ENCODE measurements at places on chromosomes 3 and 15. TPM values are rescaled to one million over a fixed set of nuclear protein-coding genes. Genes with fewer than 3 reads are reported as not detected.

DNA sequence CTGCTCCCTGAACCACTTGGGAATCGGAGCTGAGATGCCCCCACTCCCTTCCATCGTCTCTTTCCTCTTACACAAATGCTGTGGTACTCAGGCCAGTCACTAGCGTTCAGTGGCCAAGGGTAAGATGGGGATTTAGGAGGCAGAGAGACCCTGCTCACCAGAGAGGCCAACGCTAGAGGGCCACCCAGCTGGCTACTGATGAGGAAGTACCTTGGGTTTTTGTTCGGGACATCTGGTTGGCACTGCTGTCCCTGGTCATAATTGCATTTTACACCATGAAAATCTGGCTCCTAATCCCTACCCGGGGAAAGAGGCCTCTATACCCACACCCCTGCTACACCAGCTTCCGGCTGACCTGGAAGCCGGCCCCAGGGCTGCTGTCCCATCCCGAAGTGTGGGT, 7.7 kb downstream of the MAP6D1 start:
- peaks cover 17% of the 10 kb centered on the region for H3K4me1 ChIP-seq
- no peak overlapping the region for H3K27ac ChIP-seq
- H3K27me3 ChIP-seq, result no peaks in the 10 kb centered on the region
- DNase-seq, result no peak
- H3K36me3 ChIP-seq, result peaks cover 6% of the 10 kb centered on the region
- no peak overlapping the region for H3K4me3 ChIP-seq

DNA sequence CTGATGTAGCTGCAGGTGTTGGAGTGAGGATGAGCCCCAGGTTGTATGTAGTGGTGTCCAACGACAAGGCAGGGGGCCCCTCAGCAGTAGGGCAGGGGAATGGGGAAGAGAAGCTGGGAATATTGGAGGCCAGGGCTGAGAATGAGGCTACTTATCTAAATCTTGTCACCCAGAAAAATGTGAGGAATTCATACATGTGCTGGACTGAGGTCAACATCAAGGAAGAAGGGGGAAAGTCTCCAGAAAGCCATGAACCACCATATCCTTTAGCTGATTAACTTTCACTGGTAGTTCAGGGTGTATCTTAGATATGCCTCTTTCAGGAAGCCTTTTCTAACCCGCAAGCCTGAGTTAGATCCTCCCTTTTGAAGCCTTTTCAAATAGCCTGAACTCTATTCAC, 22.6 kb upstream of the FSTL1 start:
- H3K4me3 ChIP-seq, result no peak overlapping the region
- no peak overlapping the region for H3K27ac ChIP-seq
- no peaks in the 10 kb centered on the region for H3K36me3 ChIP-seq

Gene HRG
- total RNA-seq, result not detected

DNA sequence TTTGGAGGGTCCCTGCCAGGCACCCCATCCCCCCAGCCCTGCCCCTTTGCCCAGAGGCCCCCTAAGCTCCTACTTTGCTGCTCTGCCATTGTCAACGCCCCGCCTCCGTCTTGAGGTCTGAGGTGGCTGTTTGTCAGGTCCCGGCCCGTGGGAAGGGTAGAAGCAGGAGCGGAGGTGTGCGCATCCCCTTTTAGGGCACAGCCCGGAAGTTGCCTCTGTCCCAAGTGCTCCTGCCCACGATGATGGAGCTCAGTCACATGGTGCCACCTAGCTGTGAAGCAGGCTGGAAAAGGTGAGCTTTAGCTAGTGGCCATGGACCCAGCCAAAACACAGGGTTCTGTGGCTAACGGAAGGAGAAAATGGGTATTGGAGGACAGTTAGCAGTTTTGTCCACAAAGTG, 28.5 kb upstream of the LCTL start:
- peaks cover 15% of the 10 kb centered on the region for H3K4me1 ChIP-seq
- H3K27ac ChIP-seq, result no peak overlapping the region
- peaks cover 3% of the 10 kb centered on the region for H3K27me3 ChIP-seq
- H3K4me3 ChIP-seq, result no peak overlapping the region
- no peak for DNase-seq

Gene EXD1
- not detected for total RNA-seq

DNA sequence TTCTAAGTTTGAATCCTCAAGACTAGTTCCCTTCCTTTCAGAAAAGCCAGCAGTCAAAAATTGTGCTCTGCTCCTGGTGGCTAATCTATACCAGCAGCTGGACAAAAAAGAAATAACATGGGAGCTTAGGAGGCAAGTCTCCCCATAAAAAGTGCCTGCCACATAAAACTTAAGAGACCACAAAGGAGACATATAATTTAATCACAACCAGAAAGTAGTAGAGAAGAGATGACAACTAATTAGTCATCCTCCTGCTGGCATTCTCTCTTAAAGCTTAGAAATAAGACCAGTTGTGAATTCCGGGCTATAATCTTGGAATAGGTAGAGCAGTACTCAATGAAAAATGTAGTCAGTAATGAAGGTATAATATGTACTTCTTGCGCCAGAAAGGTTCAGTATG, 20.2 kb upstream of the IMPG2 start:
- H3K4me3 ChIP-seq, result no peak overlapping the region
- peaks cover 21% of the 10 kb centered on the region for H3K36me3 ChIP-seq
- H3K4me1 ChIP-seq, result no peaks in the 10 kb centered on the region
- no peaks in the 10 kb centered on the region for H3K27me3 ChIP-seq
- DNase-seq, result no peak

Measured in activated naive CD8-positive, alpha-beta T cell treated with anti-CD3 and anti-CD28 coated beads, Interleukin-2, amount 10 ng/mL, durations not matched to agents 7 days and 5 days (primary cell).